Parietal lobe (tissue), 2 donors: ENCODE measurements at places on chromosomes 13 and 19. TPM values are rescaled to one million over a fixed set of nuclear protein-coding genes. Genes with fewer than 3 reads are reported as not detected.

Gene FAM98C
- total RNA-seq: 16.3 TPM

Gene SCEL
- total RNA-seq: not detected

Gene KIR3DL2
- total RNA-seq: not detected

Gene CLEC4M
- total RNA-seq: not detected

Gene IL12RB1
- total RNA-seq: not detected

Gene COX7A1
- 1.3 TPM for total RNA-seq

Gene NBEA
- 350 TPM for total RNA-seq

Gene PLPPR3
- total RNA-seq: 98.3 TPM

Gene RASGRP4
- not detected for total RNA-seq

Gene CKM
- not detected for total RNA-seq

Gene CD70
- total RNA-seq: not detected

Gene ZNF418
- total RNA-seq: 65.7 TPM

Gene CYP4F8
- total RNA-seq: not detected

Gene ZIC5
- total RNA-seq: 1.3 TPM

Gene CCDC8
- total RNA-seq: 2.2 TPM

Gene SELENOV
- total RNA-seq: not detected

Gene APOC4
- not detected for total RNA-seq

Gene RYR1
- total RNA-seq: 9.1 TPM

Gene CYP4F2
- total RNA-seq: not detected

Gene GPR18
- total RNA-seq: not detected

Gene HRC
- 0.31 TPM for total RNA-seq
